Osteocyte (in vitro differentiated cells): ENCODE measurements at places on chromosomes 16 and 17. TPM values are rescaled to one million over a fixed set of nuclear protein-coding genes. Genes with fewer than 3 reads are reported as not detected.

PHB1 gene
- 128 and 131 TPM in 2 replicates for total RNA-seq

STX1B gene
- total RNA-seq = 1.8 and 4.5 TPM in 2 replicates

IGF2BP1 gene
- 47.6 and 51.4 TPM in 2 replicates for total RNA-seq

DNA sequence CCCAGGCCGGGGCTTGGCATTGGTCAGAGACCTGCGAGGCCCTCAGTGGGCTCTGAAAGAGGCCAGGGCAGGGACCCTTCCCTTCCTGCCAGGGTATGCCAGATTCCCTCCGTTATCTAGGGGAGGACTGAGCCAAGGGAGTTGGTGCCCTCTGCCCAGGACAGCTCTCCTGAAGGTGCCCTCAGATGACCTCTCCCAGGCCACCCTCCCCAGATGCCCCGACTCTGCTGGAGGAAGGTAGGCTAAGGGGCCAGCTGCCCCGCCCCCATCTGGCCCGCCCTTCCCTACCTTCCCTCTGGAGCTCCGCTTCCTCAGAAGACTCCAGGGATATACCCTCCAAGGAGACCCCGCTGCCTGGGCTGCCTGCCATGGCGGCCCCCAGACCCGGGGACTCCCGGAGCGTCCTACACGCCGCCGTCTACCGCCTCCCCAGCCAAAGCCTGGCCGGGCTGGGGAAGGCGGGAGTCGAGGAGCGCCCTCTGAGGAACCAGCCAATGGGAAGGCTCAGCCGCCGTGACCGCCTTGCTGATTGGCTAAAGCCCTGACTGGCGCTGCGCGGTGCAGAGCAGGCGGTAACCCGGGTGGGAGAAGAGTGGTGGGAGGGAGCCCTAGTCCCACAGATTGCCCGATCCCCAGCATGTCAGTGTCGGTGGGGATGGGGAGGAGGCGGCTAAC lies 7.0 kb downstream of the MPP2 start:
- peak overlapping the region; percentile 79 for H3K4me3 ChIP-seq
- peak; percentile 95 for DNase-seq
- peaks cover 10% of the 10 kb centered on the region for H3K4me1 ChIP-seq

KRT33A gene
- total RNA-seq = not detected in 2 replicates

DNA sequence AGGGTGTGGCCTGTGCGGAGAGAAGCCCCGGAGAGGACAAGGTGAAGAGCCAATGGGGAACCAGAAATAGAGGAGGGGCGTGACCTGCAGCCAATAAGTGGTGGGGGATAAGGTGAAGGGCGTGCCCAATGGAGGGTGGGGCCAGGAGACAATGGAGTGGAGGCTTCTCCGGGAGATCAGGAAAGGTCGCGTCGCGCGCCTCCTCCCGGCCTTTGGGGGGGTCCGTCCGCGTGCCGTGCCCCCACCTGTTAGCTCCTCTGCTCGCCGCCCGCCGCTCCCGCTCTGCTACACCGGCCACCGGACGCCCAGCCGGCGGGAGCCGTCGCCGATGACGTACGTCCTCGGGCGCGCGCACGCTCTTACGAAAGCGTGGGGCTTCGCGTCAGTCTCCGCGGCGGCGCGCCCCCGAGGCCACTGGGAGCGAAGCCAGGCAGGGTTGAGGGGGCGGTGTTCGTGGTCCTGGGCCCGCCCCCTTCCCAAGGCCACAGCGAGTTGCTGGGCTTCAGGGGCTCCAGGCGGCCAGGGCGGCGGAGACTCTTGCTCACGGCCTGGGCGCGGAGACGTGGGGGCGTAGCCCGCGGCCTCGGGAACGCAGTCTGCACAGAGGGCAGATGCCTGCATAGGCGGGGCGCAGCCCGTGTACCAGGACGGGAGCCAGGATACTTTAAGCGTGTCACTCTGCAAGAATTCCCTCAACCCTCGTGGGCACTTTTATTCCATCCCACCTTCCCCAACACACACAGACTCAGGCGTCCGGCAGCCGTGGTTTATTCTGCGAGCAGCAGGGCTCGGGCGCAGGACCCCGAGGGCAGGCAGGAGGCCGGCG lies at the start of gene MATCAP1:
MATCAP1 (minus strand) TSS at position 337 of the 826 bp plus-strand sequence. CDS start 3,353 bp downstream, outside the sequence.
- H3K4me3 ChIP-seq = peak within 1 kb of the TSS; percentile 59
- peak; percentile 96 for DNase-seq
- H3K27me3 ChIP-seq = no peaks in the 10 kb centered on the region
- H3K27ac ChIP-seq = no peak within 1 kb of the TSS
- H3K36me3 ChIP-seq = no peaks in the 10 kb centered on the region

- no peak overlapping the region for H3K4me3 ChIP-seq
- peaks cover 52% of the 10 kb centered on the region for H3K4me1 ChIP-seq
- no peak for DNase-seq
- no peak overlapping the region for H3K27ac ChIP-seq
Measured at GRCh38 chr17:7490144-7490543, 6.0 kb downstream of the POLR2A start.

DNA sequence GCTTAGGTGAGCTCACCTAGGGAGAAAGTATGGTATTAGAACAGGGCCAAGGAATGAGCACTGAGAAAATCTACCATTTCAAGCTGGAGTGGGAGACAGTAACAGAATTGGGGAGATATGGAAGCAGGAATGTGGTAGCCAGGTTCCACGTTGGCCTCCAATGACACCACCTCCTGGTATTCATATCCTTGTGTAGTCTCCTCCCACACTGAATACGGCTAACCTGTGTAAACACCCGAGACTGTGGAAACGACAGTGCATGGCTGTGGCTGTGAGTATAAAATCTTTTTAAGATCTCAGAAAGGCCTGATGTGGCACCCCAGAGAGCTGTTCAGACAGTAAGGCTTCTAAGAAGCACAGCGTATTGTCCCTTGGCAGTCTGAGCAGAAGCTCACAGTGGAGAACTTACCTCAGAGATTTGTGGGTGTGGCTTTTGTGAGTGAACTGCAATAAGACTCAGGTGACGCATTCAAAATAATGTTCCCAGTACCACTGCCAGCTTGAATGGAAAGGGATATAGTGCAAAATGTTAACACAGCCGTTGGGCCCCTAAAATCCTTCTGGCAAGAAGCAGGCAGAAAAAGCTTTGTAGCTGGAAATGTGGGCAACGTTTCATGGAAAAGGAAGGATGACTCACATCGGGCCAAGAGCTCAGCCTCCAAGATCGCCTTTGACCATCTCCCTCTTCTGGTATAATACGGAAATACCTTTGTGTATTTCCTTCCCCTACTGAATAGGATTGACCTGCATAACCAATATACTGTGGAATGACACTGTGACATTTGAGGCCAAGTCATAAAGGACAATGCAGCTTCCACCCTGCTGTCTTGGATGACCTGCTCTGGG lies 14.4 kb downstream of the SDR42E1 start:
- H3K4me3 ChIP-seq = no peak overlapping the region
- H3K36me3 ChIP-seq = no peaks in the 10 kb centered on the region
- H3K4me1 ChIP-seq = peaks cover 12% of the 10 kb centered on the region
- H3K27ac ChIP-seq = no peak overlapping the region

PERCC1 gene
- total RNA-seq = not detected in 2 replicates

GRCh38 chr16:50198802-50199403 lies 45.8 kb downstream of the TENT4B start:
- no peaks in the 10 kb centered on the region for H3K27me3 ChIP-seq
- peaks cover 51% of the 10 kb centered on the region for H3K4me1 ChIP-seq
- no peak overlapping the region for H3K4me3 ChIP-seq
- no peak for DNase-seq
- no peak overlapping the region for H3K27ac ChIP-seq
- no peaks in the 10 kb centered on the region for H3K36me3 ChIP-seq

- H3K4me3 ChIP-seq = no peak overlapping the region
- no peak for DNase-seq
- H3K27me3 ChIP-seq = no peaks in the 10 kb centered on the region
- no peak overlapping the region for H3K27ac ChIP-seq
- peaks cover 43% of the 10 kb centered on the region for H3K36me3 ChIP-seq
- H3K4me1 ChIP-seq = peaks cover 4% of the 10 kb centered on the region
Measured at GRCh38 chr16:85660843-85661739, 27.7 kb downstream of the GINS2 start.

ZNF267 gene
- total RNA-seq = 6.2 and 9.5 TPM in 2 replicates

GRCh38 chr16:71637398-71637797 lies 11.4 kb downstream of the MARVELD3 start:
- no peak for DNase-seq
- no peak overlapping the region for H3K4me3 ChIP-seq
- peak overlapping the region; percentile 81 for H3K27ac ChIP-seq
- peaks cover 21% of the 10 kb centered on the region for H3K4me1 ChIP-seq

- H3K4me1 ChIP-seq = peaks cover 30% of the 10 kb centered on the region
- peak overlapping the region; percentile 100 for H3K4me3 ChIP-seq
- H3K36me3 ChIP-seq = peaks cover 43% of the 10 kb centered on the region
Measured at GRCh38 chr17:1683459-1683858, 1.2 kb downstream of the PRPF8 start.

CHST5 gene
- total RNA-seq = 0.27 TPM in 1 of 2 replicates, not detected in the other

DNA sequence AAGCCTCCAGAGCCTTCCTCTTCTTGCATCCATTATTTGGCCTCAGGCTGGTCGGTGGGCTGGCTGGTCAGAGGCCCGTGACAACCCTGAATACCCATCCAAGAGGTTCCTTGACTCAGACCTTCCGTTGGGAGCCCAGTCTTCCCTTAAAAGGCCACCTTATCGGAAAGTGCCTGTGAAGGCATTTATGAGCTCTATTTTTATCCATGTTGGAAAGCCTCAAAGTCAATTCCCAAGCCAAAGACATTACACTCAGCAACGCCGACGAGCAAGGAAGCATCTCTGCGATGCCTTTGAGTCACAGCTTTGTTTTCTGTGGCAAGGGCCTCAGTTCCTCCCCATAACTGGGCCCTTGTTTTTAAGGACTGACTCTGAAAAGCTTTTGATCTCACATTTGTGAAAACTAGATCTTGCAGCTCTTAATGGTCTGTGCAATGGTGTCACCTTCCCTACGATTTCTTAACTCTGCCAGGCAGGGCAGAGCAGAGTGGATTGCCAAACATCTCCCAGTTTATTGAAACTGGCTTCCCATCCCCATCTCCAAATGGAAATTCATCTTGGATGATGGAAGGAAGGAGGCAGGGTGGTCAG lies 13.3 kb upstream of the SPOP start:
- peaks cover 16% of the 10 kb centered on the region for H3K4me1 ChIP-seq
- no peak overlapping the region for H3K27ac ChIP-seq
- no peaks in the 10 kb centered on the region for H3K27me3 ChIP-seq
- H3K4me3 ChIP-seq = no peak overlapping the region

DNA sequence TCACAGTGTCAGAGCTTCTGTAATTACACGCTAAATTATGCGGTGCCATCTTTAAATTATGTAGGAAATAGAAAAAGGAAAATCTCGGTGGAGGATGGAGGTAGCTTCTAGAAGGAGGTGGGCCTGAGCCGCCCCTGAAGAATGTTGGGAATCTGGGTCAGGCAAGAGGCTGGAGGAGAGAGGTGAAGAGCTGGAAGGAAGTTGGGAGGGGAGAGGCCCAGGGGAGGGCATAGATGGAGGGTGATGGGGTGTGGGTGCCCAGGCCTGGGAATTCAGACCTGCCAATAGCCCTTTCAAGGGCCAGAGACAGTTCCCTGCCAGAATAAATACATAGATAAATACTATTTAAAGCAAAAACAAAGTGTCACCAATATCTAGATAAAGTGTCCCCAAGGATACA lies 415.0 kb upstream of the HSBP1 start:
- no peak for DNase-seq
- H3K27ac ChIP-seq = no peak overlapping the region
- peaks cover 9% of the 10 kb centered on the region for H3K4me1 ChIP-seq
- H3K27me3 ChIP-seq = no peaks in the 10 kb centered on the region
- no peak overlapping the region for H3K4me3 ChIP-seq

DNA sequence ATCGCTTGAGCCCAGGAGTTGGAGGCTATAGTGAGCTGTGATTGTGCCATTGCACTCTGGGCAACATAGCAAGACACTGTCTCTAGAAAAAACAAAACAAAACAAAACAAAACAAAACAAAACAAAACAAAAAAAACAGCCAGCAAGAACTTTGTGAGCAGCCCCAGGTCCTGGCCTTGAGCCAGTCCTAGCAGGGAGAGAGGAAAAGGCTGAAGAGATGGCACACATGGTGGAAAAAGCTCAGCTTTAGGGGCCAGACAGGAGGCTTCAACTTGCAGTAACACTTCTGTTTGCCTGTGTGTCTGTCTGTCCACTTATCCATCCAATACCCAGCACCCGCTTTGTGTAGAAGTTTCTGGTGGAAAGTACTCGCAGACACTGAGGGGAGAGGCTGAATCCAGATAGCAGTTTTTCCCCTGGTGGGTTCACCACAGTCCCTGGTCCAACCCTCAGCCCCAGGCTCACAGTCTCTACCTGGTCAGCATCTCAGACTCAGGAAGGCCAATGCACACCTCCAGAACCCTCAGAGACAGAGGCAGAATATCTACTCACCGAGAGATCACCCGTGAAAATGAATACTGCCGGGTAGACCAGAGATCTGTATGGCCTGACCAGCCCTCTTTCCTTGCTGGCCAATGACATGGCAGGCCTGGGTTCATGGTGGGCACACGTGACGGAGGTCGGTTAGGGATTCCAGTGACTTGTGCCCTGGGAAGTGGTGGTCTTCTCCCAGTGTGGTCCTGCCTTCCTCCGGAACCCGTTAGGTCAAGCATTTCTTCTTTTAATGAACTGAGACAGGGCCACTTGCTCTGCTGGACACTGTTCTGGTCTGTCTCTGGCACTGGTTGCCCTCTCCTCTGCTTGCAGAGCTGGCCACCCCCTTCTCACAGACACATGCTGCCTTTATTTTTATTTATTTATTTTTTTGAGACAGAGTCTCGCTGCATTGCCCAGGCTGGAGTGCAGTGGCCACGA lies 79.5 kb upstream of the DNAJA2 start:
- no peaks in the 10 kb centered on the region for H3K27me3 ChIP-seq
- H3K4me1 ChIP-seq = no peaks in the 10 kb centered on the region
- DNase-seq = no peak
- H3K4me3 ChIP-seq = no peak overlapping the region
- H3K27ac ChIP-seq = no peak overlapping the region
- no peaks in the 10 kb centered on the region for H3K36me3 ChIP-seq

- DNase-seq = no peak
- H3K27me3 ChIP-seq = no peaks in the 10 kb centered on the region
- H3K27ac ChIP-seq = no peak overlapping the region
- no peaks in the 10 kb centered on the region for H3K4me1 ChIP-seq
Measured at GRCh38 chr16:82862057-82862456, 235.3 kb downstream of the CDH13 start.

- no peak overlapping the region for H3K27ac ChIP-seq
- H3K36me3 ChIP-seq = no peaks in the 10 kb centered on the region
- no peaks in the 10 kb centered on the region for H3K4me1 ChIP-seq
- H3K27me3 ChIP-seq = peaks cover 51% of the 10 kb centered on the region
- no peak for DNase-seq
- H3K4me3 ChIP-seq = no peak overlapping the region
Measured at GRCh38 chr16:77171745-77172635, 19.0 kb upstream of the MON1B start.

DNA sequence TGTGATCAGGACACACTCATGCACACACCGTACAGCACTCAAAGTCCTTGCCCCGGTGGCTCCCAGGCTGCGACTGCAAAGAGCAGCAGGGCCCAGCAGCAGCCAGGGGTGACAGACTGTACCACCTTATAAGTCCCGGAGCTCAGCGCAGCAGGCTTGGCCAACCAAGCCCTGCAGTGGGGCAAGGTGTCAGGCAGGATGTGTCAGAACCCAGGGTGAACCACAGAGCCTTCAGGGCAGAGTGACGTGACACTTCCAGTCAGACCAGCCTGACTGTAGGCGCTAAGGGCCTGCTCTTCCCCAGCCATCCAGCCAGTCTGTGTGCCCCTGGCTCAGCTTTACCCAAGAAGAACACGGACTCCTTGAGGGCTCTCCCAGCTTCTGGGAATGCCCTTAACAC lies 204.1 kb downstream of the COPRS start:
- peaks cover 24% of the 10 kb centered on the region for H3K4me1 ChIP-seq
- DNase-seq = no peak
- H3K27me3 ChIP-seq = no peaks in the 10 kb centered on the region
- H3K27ac ChIP-seq = peak overlapping the region; percentile 38

GRCh38 chr17:80860101-80860671 lies 131.5 kb upstream of the CHMP6 start:
- DNase-seq = no peak
- peaks cover 44% of the 10 kb centered on the region for H3K4me1 ChIP-seq
- H3K4me3 ChIP-seq = no peak overlapping the region
- no peak overlapping the region for H3K27ac ChIP-seq
- peaks cover 10% of the 10 kb centered on the region for H3K36me3 ChIP-seq
